ENCODE measurements at places on chromosomes 5 and 9. TPM values are rescaled to one million over a fixed set of nuclear protein-coding genes. Genes with fewer than 3 reads are reported as not detected.

DNA sequence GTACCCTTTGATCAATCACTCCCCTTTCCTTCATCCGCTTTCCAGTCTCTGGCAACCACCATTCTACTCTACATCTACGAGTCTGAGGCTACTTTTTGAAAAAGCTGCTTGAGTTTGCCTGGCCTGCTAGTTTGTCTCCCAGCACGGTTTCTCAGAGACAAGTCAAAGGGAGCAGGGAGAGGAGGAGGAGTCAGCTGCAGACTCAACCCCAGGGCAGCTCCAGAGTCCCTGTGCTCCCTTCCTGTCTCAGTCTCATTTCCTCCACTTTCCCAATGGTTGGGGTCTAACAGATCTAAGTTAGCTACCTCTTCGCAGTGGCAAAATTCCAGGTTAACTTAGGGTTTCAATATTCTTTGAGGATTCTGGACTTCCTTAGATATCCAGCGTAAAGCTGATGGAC, 80.0 kb upstream of the PCA3 start:
- DNase-seq = no peak

- no peak for DNase-seq
Observed at GRCh38 chr5:59609501-59610265, 283.8 kb downstream of the PDE4D start.

GRCh38 chr5:179243333-179243732, 101.9 kb downstream of the ADAMTS2 start:
- peak; percentile 98 for DNase-seq

The RAB3C gene
- total RNA-seq = not detected

The PPP1R26 gene
- total RNA-seq = 8.1 TPM

- peak; percentile 7 for DNase-seq
Observed at GRCh38 chr5:171840066-171840465, 54.4 kb downstream of the SMIM23 start.

The SPATA31D4 gene
- total RNA-seq = not detected

DNA sequence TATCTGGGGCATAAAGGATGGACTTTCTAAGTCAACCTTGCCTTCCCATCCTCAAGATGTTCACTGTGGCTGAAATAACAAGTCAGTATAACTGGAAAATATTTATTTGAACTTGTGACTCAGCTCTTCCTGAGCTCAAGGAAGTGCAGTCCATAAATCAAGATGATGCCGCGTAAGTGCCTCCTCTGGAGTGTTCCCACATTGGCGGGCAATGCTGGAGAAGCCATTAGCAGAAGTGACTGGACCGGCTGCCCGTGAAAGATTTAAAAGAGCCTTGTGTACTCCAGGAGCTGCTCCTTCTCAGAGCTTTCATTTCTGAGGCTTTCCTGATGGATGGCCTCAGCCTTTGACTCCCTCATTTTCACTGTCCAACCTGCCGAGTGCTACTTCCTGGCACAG, 17.4 kb downstream of the TMOD1 start:
- DNase-seq = peak; percentile 55

The IL7R gene
- total RNA-seq = 7.3 TPM

- no peak for DNase-seq
Observed at GRCh38 chr9:93645149-93645889, 68.9 kb downstream of the PHF2 start.

DNA sequence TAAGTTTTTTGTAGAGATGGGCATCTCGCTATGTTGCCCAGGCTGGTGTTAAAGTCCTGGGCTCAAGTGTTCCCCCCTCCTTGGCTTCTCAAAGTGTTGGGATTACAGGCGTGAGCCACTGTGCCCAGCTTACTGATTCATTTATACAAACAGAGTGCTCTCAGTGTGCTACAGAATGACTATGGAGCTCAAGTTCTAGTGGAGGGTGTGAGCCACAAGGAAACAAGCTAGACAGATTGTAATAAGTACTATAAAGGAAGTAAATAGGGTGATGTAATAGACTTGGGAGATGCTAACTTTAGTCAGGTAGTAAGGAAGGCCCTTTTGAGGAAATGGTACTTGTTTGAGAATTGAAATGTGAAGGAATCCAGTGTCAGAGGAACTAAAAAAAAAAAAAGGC, 1.7 kb upstream of the TMEM267 start:
- no peak for DNase-seq

DNA sequence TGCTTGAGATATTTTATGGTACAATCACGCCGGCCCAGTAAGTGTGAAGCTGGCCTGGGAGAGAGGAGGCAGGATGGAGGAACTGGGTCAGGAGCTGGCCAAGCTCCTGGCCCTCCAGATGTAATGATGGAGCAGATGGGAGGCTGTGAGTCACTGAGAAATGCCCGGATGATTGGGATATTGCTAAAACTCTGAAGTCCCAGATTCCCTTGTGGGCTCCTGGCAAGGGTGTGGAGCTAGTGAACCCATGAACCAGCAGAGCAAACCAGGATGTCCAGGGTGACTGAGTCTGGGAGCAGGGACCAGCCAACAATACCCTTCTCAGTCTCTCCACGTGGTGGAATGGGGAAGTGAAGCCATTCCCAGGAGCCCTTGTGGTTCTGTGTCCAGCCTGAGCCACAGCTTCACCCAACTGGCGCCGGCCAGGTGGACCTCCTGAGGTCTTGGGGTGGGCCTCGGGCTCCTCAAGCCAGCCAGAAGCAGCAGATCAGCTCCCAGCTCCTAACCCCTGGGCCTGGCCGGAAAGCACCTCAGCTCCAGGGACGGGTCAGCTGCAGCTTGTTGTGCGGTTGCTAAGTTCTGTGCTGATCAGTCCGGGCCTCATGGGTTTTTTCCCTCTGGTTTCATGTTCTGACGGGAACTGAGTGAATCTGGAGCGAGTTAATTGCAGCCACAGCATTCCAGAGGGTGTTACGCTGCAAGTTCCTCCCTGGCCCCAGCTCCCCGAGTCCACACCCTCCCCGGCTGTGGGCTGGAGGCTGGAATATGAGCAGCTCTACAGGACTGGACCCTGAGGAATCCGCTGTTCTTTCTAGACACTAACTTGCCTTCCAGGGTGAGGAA, 37.6 kb downstream of the DUSP1 start:
- DNase-seq = peak; percentile 99

GRCh38 chr5:77852514-77853352, 76.6 kb upstream of the TBCA start:
- peak; percentile 55 for DNase-seq

DNA sequence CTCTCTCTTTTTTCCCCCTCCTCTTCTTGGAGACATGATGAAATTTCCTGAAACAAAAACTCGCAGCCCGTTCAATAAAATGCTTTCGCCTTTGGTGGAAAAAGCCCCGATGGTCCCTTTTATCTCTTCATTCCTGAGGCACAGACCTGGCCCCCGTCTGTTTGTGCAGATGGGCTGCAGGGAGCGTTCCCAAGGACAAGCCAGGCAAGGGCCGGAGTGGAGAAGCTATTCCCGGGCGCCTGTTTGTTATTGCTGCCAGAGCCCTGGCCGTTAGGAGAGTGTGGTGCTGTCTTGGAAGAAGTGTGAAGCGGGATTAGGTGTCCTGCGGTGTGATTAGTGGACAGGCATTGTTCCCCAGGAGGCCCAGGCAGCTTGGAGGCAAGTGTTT, 71.9 kb downstream of the SMIM23 start:
- DNase-seq = no peak

The TTC1 gene
- total RNA-seq = 63.7 TPM

DNA sequence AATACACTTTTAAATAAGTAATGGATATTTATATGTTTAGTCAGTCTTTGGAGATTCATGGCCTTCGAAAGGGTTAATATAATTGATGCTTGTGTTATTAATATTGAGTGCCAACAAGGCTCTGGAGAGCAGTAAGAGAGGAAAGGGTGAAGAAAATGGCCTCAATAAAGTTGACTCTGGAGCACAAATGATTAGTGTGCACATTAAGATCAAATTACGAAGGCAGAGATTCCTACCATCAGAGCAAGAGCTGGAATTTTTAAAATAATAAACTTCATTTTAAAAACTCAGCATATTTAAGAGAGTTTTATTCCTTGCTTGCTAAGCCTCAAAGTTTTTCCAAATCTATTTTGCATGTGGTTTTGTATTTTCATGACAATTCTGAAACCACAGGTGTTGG, 14.8 kb downstream of the SLC44A1 start:
- DNase-seq = peak; percentile 10

DNA sequence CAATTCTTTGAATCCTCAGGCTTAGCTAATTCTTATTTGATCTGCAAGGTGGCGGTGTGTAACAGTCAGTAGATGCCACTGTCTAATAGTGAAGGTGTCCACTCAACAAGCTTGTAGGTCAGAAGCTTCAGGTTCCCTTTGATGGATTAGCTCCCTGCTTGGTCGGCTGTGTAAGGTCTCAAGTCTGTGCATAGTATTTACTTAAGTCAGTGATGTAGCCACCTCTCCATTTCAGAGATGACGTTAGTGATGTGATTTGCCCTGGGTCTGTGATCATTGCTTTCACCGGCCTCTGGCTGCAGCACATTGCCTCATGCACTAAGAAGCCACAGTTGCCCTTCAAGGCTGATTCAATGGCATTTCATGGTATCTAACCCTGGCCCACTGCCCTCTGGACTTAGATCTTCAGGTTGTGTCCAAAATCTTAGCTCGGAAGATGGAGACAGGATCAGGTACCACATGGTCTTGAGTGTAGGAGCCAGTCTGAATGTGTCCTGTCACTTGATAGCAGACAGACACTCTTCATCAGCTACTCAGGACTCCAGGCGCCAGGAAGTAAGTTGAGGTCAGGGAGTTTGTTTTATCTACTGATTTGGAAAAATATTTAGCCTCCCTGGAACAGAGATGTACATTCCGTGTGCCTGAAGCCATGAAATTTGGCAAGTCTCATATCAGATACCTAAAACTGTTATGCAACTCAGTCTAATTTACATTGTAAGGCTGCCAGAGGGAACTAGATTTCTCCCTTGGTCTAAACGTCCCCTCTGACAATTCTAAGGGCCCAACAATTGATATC, 42.9 kb downstream of the SUB1 start:
- no peak for DNase-seq

GRCh38 chr5:20469390-20469789, 481.4 kb upstream of the CDH18 start:
- DNase-seq = no peak

The CCL28 gene
- 4.0 TPM for total RNA-seq
